SHP77 (cell line): ENCODE measurements at places on chromosomes 3 and 15.
A peak's percentile ranks its signal among the peaks of the same experiment; 100 is the strongest.

DNA sequence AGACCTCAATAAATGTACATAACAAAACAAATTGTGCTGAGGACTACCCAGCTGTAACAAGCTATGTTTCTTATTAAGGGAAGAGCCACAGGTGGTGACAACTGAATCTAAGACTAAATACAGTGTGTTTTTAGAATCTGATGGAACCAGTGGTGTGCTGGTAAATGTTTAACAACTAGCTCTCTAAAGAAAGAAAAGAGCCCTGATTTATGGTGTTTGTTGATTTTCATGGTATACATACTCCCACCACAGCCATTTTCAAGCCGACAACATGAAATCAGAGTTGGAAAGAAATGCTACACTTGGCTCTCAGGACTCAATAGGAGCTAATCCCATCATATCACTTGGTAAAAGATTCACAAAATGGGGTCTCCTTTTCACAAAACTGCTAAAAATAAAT is 89.8 kb upstream of the FNDC3B start:
- no peak for DNase-seq

- no peak for DNase-seq
Observed at GRCh38 chr3:34534013-34534412, 735.6 kb downstream of the PDCD6IP start.

DNA sequence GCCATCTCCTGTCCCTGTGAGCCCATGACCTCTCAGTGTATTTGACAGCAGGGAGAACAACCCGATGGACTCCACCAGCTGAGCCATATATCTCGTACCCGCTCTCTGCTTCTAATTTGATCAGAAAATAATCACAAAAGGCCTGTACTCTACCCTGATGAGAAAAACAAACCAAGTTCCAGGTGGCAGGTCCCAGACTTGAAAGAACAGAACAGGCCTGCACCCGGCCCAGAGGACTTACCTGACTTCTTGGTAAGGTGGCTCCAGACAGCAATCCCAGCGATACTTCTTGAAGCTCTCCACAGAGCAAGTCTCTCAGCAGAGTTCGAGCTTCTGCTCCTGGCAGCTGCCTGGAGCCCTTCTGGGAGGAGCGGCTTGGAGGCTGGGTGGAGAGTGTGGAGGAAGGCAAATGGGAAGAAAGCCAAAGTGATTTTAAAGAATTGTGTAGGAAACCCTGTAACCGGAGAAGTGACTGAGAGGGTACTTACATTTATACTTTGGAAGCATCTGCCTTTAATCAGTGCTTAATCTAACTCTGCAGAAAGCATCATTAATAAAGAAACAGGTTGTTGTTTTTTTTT is 91.6 kb downstream of the SCN11A start:
- DNase-seq = no peak

- DNase-seq = no peak
Observed at GRCh38 chr15:79919090-79919748, 22.4 kb upstream of the MTHFS start.

GRCh38 chr15:83732196-83732595 is 78.3 kb downstream of the ADAMTSL3 start:
- no peak for DNase-seq

GRCh38 chr3:38207254-38208003 is 42.1 kb downstream of the OXSR1 start:
- no peak for DNase-seq

DNA sequence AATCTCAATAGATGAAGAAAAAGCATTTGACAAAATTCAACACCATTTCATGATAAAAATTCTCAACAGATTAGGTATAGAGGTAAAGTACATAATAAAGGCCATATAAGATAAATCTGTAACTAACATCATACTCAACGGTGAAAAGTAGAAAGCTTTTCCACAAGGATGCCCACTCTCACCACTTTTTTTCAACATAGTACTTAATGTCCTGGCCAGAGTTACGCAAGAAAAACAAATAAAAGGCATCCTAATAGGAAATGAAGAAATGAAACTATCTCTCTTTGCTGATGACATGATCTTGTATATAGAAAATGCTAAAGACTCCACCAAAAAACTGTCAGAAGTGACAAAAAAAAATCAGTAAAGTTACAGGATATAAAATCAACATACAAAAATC is 33.0 kb downstream of the THBS1 start:
- no peak for DNase-seq

- DNase-seq = no peak
Observed at GRCh38 chr3:47713655-47714054, 68.0 kb downstream of the SMARCC1 start.

GRCh38 chr3:149428087-149428486 is 46.4 kb upstream of the TM4SF4 start:
- DNase-seq = no peak

- DNase-seq = no peak
Observed at GRCh38 chr15:101675015-101675414, 22.8 kb upstream of the TM2D3 start.

DNA sequence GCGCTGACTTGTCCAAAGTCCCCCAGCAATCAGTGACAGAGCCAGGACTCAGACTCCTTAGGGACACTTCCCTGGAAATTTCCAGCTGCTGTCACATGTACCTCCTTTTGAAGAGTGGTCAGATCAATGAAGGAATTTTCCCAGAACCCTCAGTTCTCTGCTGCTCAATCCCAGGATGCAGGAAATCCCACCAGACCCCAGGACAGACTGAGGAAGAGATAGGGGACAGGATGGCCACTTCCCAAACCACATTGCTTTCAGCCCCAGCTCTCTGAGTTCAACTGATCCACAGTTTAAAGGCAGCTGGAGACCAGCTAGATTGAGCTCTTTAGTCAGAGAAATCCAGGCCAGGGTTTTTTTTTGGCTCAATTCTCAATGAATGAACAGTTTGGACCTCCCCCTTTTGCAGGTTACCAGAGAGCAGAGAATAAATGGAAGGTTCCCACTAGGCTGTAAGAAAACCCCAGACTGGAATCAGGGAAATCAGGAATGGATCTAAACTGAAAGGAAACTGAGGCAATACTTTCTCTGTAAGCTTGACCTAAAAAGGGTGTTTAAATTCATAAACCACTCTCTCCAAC is 1.5 kb downstream of the CYP1A1 start:
- DNase-seq = peak; percentile 42

- DNase-seq = no peak
Observed at GRCh38 chr3:136973352-136973751, 15.6 kb downstream of the IL20RB start.

- DNase-seq = no peak
Observed at GRCh38 chr3:99678023-99678422, 39.6 kb downstream of the COL8A1 start.

DNA sequence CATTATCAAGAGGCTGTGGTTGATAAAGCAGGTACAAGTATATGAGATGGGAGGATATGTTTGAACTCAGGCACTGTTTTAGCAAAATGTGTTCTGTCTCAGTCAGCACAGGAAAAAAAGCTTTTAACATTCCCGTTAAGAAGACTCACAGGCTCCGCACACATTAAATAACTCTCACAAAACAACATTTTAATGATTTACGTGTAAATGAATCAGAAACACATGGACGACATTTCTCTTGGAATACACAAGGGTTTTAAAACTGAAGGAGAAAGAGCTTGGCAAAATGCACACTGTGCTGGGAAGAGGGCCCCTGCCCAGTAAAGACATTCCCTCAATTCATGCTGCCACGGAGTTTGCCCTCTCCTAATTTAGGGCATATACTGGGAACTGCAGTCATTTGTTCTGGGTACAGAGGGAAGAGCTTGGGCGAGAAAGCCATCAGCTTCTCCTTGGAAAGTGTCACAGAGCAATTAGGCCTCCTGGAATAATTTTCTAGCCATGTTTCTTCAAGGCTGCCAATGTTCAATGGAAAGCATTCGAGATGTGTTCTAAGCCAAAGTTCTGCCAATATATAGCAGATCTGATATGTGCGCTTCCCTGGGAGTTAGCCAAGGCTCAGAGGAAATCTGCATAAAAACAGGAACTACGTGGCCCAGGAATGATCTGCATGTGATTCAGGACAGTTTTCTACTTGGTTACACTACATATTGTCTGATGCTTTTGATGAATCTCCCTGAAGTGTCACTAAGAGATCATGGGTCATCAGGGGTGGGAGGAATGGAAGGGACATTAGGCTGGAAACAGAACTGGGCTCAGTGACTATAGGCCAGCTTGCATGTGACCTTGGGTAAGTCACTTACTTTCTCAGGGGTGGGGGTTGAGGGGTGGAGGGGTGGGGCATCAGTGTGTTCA is 2.2 kb upstream of the MASP1 start:
- no peak for DNase-seq

GRCh38 chr3:40677749-40678148 is 153.0 kb downstream of the ZNF621 start:
- no peak for DNase-seq

GRCh38 chr3:64300790-64301423 is 75.6 kb upstream of the PRICKLE2 start:
- no peak for DNase-seq

- no peak for DNase-seq
Observed at GRCh38 chr3:193828477-193828876, 235.5 kb downstream of the OPA1 start.

DNA sequence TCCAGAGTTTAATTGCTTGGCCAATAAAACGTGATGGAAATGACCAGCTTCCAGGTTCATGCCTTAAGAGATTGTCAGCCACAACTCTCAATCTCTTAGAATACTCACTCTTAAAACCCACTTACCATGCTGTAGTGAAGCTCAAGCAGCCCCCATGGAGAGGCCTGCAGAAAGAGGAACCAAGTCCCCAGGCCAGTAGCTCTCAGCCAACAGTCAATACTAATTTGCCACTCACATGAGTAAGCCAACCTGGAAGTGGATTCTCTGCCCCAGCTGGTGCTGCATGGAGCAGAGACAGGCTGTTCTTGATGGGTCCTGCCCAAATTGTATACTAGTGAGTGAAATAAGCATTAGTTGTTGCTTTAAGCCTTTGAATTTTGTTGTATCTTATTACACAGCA is 155.9 kb downstream of the OXSM start:
- DNase-seq = no peak

GRCh38 chr3:177361081-177361938 is 164.0 kb upstream of the TBL1XR1 start:
- DNase-seq = no peak

- no peak for DNase-seq
Observed at GRCh38 chr15:40923551-40923950, 5.6 kb upstream of the DLL4 start.

- DNase-seq = peak; percentile 52
Observed at GRCh38 chr3:172101107-172101506, 61.7 kb downstream of the FNDC3B start.

DNA sequence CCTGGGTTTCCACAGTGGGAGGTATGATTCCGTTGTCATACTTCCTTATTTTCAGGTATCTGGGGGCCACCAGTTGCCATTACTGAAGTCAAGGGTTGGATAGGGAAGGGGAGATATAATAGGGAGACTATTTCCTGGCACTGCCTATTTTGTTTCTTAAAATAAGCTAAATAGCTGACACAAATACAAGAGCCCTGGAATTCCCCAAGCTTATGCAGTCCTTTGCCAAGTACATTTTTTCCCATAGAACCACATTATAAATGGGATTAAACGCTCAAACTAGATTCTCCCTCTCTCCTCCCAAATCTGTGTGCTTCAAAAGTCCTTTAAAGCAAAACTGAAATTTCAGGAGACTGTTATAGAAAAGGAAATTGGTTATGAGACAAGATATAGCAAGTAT is 68.7 kb downstream of the AP4E1 start:
- no peak for DNase-seq

GRCh38 chr3:178586076-178586475 is 49.8 kb downstream of the KCNMB2 start:
- DNase-seq = no peak

DNA sequence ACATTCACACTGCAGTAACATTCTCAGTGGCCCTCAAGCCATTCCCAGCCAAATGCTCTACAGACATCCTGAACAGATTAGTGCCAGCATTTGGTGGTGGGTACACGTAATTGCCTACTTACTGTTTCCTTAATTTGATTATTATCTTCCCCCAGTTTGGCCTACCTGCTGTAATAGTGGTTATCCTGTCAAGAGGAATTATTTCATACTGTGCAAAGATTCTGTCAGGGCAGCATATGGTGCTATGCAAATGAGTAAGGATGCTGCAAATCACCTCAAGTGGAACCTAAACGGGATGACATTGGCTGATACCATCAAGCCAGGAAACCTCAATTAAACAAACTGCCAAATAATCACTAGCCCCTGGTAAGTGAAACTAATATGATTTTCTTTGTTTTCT is 88.7 kb downstream of the SEMA6D start:
- no peak for DNase-seq
